ENCODE measurements at places on chromosomes 12 and 14.

- no peak for DNase-seq
Observed at GRCh38 chr12:51874000-51874399, 13.9 kb upstream of the ANKRD33 start.

DNA sequence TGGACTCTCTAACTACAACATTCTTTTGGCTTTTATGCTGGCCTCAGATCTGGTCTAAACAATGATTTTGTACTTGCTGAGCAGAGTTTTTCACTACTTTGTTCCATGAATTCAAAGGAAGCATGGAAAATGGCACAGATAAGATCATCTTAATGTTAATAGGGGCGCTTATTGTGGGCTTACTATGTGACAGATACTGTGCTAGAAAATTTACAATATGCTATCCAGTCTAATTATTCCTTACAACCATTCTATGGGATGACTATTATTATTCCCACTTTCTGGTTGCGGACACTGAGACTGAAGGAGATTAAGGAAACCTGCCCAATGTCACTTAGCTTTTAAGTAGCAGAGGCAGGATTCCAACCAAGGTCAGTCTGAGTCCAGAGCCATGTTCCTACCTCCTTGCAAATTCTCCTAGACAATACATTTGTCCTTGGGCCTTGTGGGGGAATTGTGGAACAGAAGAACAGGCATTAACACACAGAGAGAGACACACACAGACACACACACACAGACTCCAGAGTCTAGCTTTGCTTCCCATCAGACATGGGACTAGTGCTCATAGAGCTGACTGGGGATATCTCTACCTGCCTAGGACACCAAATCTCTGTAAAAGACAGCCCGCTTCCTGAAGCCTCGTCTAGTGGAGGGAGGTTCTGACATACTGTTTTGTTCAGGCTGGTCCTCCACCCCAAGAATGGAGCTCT, 107.7 kb downstream of the SLC38A1 start:
- DNase-seq: no peak

DNA sequence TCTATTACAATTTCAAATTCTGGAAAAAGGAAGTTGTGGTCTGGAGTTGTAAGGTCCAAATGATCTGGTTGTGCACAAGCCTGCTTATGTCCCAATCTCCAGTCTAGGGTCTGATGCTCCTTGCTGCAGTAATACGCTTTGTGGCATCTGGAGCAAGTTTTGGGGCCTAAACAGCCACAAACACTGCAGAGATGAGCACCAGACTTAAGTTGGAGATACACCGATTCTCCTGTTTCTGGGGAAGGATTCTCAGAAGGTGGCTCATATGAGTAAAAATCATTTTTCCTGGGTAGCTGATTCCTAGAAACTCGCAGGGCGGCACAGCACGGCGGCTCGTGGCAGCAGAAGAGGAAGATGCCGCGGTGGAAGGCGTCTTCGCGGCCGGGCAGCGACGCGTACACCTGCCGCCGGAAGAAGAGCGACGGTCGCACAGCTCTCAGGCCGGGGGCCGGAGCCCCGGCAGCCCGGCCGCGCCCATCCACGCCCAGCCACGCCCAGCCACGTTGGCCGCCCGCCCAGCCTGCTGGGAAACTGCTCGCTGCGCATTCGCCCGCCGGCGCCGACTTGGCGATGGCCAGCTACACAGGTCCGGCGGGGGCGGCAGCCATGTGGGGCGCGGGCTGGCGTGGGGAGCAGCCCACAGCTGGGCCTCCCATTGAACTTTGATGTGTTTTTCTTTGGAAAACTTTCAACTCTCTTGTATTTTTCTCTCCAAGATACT, 129.0 kb downstream of the ASCL4 start:
- peak; percentile 31 for DNase-seq

DNA sequence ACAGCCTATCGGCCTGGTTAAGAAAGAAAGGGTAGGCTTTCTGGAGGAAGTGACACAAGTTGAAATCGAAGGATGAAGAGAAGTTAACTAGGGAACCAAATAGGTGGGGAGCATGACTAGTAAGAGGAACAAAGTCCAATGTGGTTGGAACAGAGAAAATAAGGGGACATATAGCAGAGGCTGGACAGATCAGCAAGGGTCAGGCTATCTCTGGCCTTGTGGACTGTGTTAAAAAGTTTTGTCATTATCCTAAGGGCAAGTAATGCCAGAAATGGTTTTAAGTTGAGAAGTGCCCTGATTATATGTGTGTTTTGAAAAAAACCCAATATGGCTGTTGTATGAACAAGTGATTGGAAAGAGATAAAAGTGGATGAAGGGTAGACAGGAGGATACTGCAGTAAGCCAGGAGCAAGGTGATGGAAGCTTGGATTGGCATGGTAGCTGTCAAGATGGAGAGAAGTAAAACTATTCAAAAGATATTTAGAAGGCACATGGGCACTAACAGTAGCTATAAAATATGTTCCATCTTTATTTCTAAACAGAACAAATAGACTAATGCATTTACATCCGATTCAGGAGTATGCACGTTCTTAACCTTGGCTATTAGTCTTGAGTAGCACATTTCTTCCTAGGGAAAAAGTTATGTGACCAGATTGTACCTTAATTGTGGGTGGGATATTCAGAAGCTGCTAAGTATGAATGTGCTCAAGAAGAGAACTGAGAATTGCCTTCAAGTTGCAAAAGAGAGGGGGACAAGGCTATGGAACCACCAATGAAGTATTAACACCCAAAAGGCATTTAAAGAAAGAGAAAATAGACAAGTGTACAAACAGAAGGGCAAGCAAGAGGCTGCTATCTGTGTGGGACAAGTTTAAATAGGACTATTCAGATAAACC, 46.8 kb upstream of the OR5AU1 start:
- DNase-seq: no peak

Data from lower leg skin (tissue), 4 donors.